ENCODE measurements at places on chromosomes 16 and 17.

DNA sequence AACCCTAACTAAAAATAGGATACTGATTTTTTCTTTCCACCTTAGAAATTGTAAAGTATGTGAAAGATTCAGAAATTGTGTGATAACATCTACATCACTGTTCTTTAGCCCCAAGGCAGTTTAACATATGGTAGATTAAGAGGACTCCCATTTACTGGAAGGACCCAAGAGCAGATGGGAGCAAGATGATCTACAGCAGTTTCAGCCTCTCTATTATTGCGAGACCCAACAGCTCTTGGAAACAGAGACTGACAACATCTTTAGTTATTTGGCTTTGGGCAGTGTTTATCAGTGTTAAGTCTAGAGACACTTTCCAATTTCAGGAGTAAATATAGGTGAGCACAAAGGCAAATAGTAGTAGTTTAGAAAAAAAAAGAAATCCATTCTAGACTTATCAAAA, 124.9 kb upstream of the CORO6 start:
- DNase-seq, result no peak

DNA sequence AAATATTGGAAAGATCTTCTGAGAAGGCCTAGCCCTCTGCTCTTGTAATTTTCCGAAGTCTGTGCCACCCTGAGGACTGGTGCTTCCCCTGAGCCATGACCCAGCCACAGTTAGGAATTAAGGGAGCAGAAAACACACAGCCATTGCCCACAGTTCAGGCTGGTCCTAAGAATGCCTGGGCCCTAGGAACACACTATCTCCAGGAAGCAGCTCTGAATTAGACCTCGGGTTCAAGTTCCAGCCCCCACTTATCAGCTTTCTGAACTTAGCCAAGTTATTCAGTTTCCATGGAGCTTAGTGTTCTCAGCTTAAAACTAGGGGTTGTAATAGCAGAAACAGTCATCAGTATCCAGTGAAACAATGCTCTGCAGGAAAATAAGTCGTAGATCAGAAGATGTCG, 56.0 kb downstream of the CDH13 start:
- no peak for DNase-seq

DNA sequence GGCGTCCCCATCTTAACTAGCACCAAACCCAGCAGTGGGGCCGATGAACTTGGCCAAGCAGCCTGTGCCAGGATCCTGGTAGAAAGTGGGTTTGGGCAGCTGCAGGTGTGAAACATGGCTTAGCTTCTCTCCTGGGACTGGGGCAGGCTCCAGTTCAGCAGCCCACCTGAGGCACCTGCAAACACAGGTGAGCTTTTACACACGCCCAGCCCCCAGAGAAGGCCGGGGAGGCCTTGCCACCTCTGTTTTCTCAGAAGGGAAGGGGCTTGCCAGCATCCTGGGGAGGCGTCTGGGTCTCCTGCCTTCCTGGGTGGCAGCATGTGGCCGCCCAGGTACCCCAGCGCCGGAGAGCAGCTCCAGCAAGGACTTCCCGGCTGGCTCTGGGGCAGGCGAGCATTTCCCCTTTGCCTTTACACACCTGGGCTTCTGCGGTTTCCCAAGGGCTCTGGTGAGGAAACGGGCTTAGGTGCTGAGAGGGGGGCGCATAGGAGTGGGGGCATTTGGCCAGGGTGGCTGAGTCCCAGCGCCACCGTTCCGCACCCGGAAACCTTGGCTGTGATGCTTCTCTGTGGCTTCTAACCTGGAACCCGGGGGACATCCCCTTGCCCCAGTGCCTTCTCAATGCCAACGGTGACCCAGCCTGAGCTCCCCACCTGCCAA, 81.6 kb upstream of the CBX4 start:
- DNase-seq, result no peak

DNA sequence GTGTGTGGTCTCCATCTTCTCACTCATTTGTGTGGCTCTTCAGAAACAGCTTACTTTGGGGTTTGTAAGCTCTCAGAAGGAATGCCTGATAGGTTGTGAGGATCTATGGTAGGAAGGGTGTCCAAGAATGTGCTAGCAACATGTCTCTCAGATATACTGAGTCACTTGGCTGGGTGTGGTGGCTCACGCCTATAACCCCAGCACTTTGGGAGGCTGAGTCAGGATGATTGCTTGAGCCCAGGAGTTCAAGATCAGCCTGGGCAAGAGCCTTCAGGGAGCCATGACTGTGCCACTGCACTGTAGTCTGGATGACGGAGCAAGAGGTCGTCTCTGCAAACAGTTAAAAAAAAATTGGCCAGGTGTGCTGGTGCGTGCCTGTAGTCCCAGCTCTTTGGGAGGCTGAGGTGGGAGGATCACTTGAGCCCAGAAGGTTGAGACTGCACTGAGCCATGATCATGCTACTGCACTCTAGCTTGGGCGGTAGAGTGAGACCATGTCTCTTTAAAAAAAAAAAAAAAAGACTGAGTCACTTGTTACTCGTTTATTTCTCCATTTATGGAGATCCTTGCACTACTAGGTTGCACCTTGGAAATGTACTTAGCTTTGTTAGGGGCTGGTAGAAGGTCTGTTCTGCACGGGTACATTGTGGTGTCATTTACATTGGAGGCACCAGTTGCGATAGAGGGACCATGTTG, 232.0 kb downstream of the SNX29 start:
- DNase-seq, result no peak

DNA sequence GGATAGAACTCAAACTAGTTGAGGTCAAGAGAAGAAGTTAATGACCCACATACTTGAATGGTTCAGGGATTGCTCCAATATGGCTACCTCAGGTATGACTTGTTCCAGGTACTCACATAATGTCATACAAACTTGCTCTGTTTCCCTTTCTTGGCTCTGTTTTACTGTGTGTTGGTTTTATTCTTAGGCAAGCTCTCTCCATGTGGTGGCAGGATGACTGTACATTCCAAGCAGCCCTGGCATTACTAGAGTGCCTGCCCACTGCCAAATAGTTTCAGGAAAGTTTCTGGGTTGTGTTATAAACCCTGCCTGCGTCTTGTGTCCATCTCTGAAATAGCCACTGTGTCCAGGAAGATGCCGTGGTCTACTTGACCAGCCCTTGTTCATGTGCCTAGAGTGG, 476.8 kb downstream of the SHISA9 start:
- DNase-seq, result no peak

GRCh38 chr17:60743799-60744198, 66.1 kb downstream of the BCAS3 start:
- DNase-seq, result no peak

GRCh38 chr17:52106638-52107261, 51.8 kb downstream of the CA10 start:
- no peak for DNase-seq

DNA sequence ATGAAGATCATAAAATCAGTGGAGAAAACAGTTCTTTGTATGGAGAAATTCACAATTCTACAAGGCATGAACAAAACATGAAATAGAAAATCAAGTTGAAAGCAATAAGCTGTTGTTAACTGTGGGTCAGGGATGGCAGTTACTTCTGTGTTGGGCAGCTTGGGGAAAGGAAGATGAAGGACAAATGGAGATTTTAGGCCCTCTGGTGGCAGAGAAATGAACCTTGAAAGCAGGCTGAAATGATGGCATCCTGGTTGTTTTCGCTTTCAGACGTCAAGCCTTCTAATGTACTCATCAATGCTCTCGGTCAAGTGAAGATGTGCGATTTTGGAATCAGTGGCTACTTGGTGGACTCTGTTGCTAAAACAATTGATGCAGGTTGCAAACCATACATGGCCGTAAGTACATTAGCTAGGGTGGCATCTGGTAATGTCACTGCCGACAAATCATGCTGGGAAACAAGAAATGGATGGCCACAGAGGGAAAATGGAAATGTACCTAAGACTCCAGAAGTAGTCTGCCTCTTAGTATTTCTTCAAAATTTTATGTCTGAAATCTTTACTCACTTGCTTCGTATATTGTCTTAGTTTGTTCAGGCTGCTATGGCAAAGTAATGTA, 108.9 kb downstream of the MAP2K6 start:
- no peak for DNase-seq

- no peak for DNase-seq
Observed at GRCh38 chr16:5193861-5194260, 96.3 kb upstream of the EEF2KMT start.

DNA sequence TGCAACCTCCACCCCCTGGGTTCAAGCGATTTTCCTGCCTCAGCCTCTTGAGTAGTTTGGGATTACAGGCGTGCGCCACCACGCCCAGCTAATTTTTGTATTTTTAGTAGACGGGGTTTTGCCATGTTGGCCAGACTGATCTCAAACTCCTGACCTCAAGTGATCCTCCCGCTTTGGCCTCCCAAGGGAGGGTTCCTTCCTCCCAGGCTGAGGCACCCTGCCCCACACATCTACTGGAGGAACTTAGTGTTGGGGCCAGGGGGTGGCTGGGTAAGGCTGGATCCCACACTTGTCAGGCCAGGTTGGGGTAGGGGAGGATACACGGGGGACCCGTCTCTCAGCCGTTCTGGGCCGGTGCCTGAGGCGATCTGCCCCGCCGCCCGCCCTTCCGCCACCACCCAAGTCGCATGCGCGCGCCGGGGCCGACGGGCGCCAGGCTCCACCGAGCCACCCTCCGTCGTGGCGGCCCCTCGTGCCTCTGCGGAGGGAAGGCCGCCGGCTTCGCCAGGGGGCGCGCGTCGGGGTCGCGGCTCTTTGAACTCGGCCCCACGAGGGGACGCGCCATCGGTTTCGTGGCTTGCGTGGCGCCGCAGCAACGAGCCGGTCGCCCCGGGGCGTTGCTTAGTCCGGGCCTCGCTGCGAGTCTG, 15.9 kb downstream of the GRB7 start:
- peak; percentile 51 for DNase-seq

- no peak for DNase-seq
Observed at GRCh38 chr17:30395398-30396022, 16.8 kb downstream of the CPD start.

DNA sequence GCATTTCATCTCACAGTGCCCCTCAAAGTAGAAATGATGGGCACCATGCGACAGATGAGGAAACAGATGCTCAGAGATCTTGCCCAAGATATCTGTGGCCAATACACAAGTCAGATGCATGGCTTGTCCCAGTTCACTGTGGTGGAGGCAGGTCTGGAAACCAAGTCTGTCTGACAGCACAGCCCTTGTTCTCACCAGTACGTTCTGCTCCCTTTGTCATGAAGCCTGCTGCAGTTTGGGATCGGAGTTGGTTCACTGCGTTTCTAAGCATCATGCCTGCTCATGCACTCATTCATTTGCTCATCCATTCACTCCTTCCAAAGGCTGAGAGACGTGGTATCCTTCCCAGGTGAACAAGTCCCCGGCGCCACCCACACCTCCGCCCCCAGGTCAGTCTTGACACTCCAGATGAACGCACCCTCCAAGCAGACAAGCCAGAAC, 27.2 kb upstream of the MEAK7 start:
- DNase-seq, result no peak

DNA sequence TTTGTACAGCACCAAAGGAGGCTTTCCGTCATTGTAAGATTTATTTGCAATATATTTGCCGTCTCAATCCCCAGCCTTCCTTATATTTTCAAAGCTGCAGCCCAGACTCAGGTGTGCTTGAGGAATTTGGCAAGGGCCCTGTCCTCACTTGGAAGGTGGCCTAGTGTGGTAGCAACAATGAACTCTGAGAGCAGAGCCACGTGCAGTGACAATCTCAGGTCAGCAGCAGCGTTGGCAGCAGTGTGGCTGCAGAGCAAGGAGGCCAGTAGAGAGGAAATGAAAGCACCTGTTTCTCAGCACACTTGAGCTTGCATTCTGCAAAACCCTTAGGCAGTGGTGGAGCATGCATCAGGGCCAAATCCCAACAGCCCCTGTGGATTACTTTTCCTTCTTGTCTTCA, 613.5 kb downstream of the RBFOX1 start:
- DNase-seq, result no peak

GRCh38 chr16:31561426-31562233, 33.9 kb downstream of the AHSP start:
- no peak for DNase-seq

DNA sequence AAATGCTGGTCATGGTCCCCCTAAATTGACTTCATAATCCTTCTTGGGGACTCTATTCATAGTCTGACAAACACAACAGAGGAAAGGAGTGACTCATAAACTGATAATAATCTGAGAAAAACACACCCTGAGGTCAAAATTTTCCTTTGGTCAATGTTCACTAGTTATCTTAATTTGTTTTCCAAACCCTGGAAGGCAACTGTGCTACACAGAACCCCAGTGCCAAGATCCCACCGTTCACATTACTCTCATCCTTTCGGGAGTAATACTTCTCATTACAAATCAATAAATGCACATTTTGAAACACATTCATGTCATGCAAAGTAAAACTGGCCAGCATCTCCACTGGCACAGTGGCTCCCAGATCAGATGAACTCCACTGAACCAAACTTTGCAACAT, 23.2 kb downstream of the COIL start:
- no peak for DNase-seq

GRCh38 chr17:57466521-57466920, 210.2 kb downstream of the MSI2 start:
- DNase-seq, result no peak

- no peak for DNase-seq
Observed at GRCh38 chr17:1004769-1005295, 7.9 kb downstream of the TIMM22 start.

GRCh38 chr17:61660746-61661485, 69.9 kb upstream of the NACA2 start:
- DNase-seq, result no peak

GRCh38 chr16:53415504-53415903, 18.8 kb upstream of the RBL2 start:
- no peak for DNase-seq

DNA sequence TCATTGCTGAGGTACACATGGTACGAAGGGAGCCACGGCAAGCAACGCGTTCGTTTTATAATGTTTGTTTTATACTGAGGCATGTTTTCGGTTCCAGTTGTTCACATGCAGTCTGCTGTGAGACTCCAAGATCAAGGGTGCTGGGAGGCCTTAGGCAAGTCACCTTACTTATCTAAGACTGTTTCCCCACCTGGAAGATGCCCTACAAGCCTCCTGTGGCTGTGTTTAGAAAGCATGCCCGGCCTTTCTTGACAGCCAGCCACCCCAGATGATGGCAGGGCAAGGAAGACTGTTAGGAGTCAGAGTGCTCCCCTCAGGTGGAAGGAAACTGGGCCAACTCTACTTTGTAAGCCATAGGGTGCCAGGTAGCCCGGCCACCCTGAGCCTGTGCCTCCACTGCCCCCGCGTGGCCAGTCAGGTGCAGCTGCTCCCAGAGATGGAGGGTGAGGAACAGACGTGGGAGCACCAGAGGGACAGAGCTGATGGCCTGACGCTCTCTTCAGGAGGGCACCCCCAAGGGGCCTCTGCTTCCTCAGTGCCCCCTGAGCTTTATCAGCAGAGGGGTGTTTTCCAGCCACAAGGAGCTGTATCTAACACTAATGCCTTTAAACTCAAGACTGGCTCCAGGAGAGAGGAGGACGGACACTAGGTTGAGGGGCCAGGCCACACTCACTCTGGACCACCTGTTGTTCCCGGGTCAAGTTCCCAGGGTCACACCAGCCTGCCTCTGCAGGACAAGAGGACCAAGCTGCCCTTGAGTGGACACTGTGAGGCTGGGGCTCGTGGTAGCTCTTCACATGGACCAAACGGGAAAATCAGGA, 5.4 kb downstream of the NAT9 start:
- DNase-seq, result peak; percentile 22

DNA sequence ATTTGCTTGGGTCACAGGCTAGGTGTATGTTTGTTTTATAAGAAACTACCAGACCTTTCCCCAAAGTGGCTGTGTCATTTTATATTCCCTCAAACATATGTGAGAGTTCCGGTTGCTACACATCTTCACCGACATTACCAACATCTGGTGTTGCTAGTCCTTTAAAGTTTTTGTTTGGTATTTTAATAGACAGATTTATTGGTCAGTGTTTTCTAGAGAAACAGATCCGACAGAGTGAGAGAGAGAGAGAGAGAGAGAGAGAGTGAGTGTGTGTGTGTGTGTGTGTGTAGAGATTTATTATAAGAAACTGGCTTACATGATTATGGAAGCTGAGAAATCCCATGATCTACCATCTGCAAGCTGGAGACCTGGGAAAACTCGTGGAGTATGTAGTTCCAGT, 31.0 kb downstream of the LDHD start:
- no peak for DNase-seq
